ENCODE measurements at places on chromosomes 12 and 14. TPM values are rescaled to one million over a fixed set of nuclear protein-coding genes. Genes with fewer than 3 reads are reported as not detected.

ADSS1 gene
- 42.3 TPM for total RNA-seq

FAM186B gene
- total RNA-seq: 0.18 TPM

CRADD gene
- total RNA-seq: 13.4 TPM

KRT72 gene
- total RNA-seq: not detected

NR1H4 gene
- total RNA-seq: 0.04 TPM

NYNRIN gene
- 16.5 TPM for total RNA-seq

PIP4K2C gene
- 8.9 TPM for total RNA-seq

SSTR1 gene
- total RNA-seq: under 0.01 TPM

ENDOU gene
- 0.31 TPM for total RNA-seq

DNA sequence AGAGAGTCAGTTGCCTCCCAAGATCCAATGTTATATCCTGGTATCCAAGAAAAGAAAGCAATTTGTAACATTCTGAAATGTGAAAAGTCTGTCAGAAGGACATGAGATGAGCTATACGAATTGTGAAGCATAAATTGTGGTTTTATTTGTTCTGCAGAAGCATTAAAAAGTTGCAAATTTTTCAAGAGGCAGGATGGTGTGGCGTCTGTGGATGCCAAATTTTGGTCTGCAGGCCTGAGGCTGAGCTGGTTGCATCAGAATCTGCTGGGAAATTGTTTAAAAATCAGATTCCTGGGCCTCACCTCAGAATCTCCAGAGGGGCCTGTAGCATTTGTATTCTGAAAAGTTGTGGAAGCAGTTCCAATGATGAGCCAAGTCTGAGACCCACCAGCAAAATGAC, 284.7 kb downstream of the NUAK1 start:
- DNase-seq: no peak
- no peaks in the 10 kb centered on the region for H3K27me3 ChIP-seq
- no peak overlapping the region for H3K27ac ChIP-seq
- H3K36me3 ChIP-seq: no peaks in the 10 kb centered on the region
- no peak overlapping the region for H3K4me3 ChIP-seq
- peaks cover 15% of the 10 kb centered on the region for H3K4me1 ChIP-seq

GRCh38 chr12:102824218-102824835, 92.7 kb downstream of the PAH start:
- H3K27me3 ChIP-seq: peaks cover 5% of the 10 kb centered on the region
- no peaks in the 10 kb centered on the region for H3K36me3 ChIP-seq
- H3K27ac ChIP-seq: no peak overlapping the region
- H3K4me3 ChIP-seq: no peak overlapping the region

GRCh38 chr12:86658303-86658702, 402.1 kb upstream of the MGAT4C start:
- no peak overlapping the region for H3K27ac ChIP-seq
- DNase-seq: no peak

- no peaks in the 10 kb centered on the region for H3K27me3 ChIP-seq
- peaks cover 5% of the 10 kb centered on the region for H3K36me3 ChIP-seq
- H3K27ac ChIP-seq: no peak overlapping the region
- peak; percentile 41 for DNase-seq
Observed at GRCh38 chr12:123109319-123109772, 41.5 kb downstream of the PITPNM2 start.

GRCh38 chr12:20260851-20261250, 107.5 kb upstream of the PDE3A start:
- H3K4me3 ChIP-seq: no peak overlapping the region
- H3K36me3 ChIP-seq: no peaks in the 10 kb centered on the region
- H3K4me1 ChIP-seq: peaks cover 5% of the 10 kb centered on the region
- no peak overlapping the region for H3K27ac ChIP-seq
- no peaks in the 10 kb centered on the region for H3K27me3 ChIP-seq
- peak; percentile 60 for DNase-seq

- H3K4me1 ChIP-seq: peaks cover 38% of the 10 kb centered on the region
- no peaks in the 10 kb centered on the region for H3K27me3 ChIP-seq
- H3K27ac ChIP-seq: peak overlapping the region; percentile 83
- no peak overlapping the region for H3K4me3 ChIP-seq
- H3K36me3 ChIP-seq: no peaks in the 10 kb centered on the region
Observed at GRCh38 chr12:124694250-124694649, 126.8 kb upstream of the NCOR2 start.

GRCh38 chr14:23557521-23557920, 1.4 kb downstream of the THTPA start:
- no peaks in the 10 kb centered on the region for H3K27me3 ChIP-seq
- no peak overlapping the region for H3K4me3 ChIP-seq
- H3K27ac ChIP-seq: no peak overlapping the region
- no peak for DNase-seq
- peaks cover 34% of the 10 kb centered on the region for H3K36me3 ChIP-seq

DNA sequence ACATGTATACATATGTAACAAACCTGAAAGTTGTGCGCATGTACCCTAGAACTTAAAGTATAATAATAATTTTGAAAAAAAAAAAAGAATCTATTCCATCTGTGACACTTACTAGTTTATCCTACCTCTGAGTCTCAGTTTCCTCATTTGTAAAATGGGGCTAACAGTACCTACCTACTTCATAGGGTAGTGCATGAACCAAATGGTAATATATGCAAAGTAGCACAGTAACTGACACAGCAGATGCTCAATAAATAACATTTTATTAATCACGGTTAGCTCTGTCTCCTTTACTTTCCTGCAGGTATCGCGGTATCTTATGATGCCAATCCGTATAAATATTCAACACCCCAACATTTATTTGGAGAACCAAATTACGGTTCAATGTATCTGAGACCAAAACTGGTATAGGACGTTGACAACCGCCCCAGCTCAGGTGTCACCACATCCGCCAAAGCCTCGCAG, 703 bp downstream of the TMED10 start:
- peak overlapping the region; percentile 99 for H3K27ac ChIP-seq
- peak overlapping the region; percentile 95 for H3K4me3 ChIP-seq
- no peaks in the 10 kb centered on the region for H3K27me3 ChIP-seq
- no peaks in the 10 kb centered on the region for H3K36me3 ChIP-seq
- peak; percentile 20 for DNase-seq
- peaks cover 3% of the 10 kb centered on the region for H3K4me1 ChIP-seq

DNA sequence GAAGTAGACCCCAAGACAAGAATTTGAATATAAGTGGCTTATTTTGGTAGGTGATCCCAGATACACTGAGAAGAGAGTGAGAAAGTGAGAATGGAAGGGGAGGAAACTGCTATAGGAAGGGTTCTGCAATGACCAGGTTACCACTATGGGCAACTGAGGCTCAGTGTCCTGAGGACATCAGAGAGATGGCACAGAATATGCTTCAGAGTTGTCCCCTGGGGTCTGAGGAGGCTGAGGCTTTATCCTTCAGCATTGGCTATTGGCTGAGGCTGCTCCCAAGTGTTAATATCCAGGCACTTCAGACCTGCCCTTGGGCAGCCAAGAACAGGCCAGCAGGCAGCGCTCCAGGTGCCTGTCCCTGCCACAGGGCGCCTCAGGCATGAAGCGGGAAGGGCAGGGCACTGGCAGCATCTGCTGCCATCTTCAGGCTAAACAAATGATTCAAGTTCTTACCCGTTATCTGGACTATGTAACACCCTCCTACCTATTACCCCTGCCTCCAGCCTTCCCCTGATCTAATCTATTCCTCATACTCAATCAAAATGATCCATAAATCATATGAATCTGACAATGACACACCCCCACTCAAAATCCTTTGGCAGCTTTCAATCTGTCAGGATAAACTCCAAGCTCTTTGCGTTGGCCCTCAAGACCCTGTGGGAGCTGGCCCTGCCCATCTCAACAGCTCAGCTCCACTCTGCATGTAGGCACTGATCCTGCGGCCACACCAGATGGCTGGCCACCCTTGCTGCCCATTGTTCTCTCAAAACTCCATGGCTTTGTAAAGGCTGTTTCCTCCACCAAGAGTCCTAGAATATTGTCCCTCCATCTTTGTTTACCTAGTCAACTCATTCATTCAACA, 42.4 kb downstream of the CKAP4 start:
- no peak overlapping the region for H3K4me3 ChIP-seq
- no peaks in the 10 kb centered on the region for H3K27me3 ChIP-seq
- no peak for DNase-seq
- no peaks in the 10 kb centered on the region for H3K4me1 ChIP-seq
- no peaks in the 10 kb centered on the region for H3K36me3 ChIP-seq

DNA sequence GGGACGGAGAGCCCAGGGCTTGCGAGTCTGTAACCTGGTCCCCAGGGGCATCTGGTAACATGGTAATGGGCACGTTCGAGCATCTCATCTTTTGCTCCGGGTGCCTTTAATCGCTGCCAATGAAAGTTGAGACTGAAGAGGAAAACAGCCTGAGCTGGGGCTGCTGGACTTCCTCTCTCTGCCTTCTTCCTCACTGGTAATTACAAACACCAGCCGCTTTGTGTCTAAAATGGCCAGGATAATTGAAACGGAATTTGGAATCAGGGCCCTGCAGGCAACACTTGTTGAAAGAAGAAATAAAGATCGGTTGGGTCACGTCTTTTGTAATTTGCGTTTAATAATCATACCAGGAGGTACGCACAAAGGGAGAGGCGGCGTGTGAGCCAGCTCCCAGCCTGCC, 51.5 kb upstream of the GPATCH2L start:
- H3K27me3 ChIP-seq: peaks cover 8% of the 10 kb centered on the region
- peak; percentile 36 for DNase-seq
- H3K27ac ChIP-seq: no peak overlapping the region
- H3K4me3 ChIP-seq: no peak overlapping the region
- H3K36me3 ChIP-seq: no peaks in the 10 kb centered on the region

DNA sequence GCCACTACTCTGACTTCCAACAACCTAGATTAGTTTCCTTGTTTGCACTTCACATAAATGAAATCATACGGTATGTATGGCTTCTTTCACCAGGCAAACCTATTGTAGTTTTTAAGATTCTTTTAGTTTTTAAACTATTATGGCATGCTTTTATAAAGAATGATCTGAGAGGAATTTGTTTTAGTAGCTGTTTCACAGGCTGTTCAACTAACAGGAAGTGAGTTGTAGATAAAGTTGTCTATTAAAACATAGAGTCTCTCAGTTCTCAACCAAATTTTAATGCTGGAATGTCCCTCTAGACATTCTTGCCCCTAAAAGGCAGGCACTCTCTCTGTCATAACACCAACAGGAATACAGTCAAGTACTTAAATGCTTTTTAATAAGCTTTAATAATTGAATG, 102.7 kb upstream of the DACT1 start:
- H3K27me3 ChIP-seq: no peaks in the 10 kb centered on the region
- no peak overlapping the region for H3K27ac ChIP-seq
- H3K36me3 ChIP-seq: no peaks in the 10 kb centered on the region
- no peak for DNase-seq

DNA sequence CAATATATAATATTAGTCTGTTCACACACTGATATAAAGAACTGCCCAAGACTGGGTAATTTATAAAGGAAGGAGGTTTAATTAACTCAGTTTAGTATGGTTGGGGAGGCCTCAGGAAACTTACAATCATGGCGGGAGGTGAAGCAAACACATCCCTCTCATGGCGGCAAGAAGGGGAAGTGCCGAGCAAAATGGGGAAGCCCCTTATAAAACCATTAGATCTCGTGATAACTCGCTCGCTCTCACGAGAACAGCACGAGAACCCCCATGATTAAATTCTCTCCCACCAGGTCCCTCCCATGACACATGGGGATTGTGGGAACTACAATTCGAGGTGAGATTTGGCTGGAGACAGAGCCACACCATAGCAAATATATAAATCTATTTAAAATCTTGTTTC, 269.8 kb downstream of the ATP23 start:
- no peaks in the 10 kb centered on the region for H3K27me3 ChIP-seq
- H3K36me3 ChIP-seq: no peaks in the 10 kb centered on the region
- no peaks in the 10 kb centered on the region for H3K4me1 ChIP-seq
- DNase-seq: no peak
- no peak overlapping the region for H3K27ac ChIP-seq
- no peak overlapping the region for H3K4me3 ChIP-seq

DNA sequence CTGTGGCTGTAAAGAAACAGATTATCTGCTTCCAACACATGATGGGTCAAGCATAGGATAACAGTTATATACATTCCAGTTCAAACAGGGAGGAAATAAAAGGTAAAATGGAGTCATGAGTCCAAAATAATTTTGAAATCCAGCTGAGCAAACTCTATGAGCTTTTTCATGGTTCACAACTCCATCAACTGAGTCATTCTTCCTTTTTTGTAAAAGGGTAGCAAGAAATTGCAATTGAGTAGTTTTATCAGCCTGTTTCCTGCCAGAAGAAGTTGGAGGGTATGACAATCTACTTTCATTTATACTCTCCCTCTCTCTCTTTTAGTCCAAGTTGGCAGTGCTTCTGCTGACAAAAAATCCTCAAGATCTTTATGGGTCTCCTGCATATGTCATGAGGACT, 95.6 kb downstream of the CPNE8 start:
- H3K27me3 ChIP-seq: no peaks in the 10 kb centered on the region
- DNase-seq: no peak
- no peak overlapping the region for H3K27ac ChIP-seq
- H3K4me3 ChIP-seq: no peak overlapping the region

- H3K4me1 ChIP-seq: no peaks in the 10 kb centered on the region
- DNase-seq: no peak
- no peaks in the 10 kb centered on the region for H3K27me3 ChIP-seq
- H3K36me3 ChIP-seq: no peaks in the 10 kb centered on the region
- H3K4me3 ChIP-seq: no peak overlapping the region
Observed at GRCh38 chr14:70006699-70007098, 127.5 kb downstream of the SMOC1 start.

DNA sequence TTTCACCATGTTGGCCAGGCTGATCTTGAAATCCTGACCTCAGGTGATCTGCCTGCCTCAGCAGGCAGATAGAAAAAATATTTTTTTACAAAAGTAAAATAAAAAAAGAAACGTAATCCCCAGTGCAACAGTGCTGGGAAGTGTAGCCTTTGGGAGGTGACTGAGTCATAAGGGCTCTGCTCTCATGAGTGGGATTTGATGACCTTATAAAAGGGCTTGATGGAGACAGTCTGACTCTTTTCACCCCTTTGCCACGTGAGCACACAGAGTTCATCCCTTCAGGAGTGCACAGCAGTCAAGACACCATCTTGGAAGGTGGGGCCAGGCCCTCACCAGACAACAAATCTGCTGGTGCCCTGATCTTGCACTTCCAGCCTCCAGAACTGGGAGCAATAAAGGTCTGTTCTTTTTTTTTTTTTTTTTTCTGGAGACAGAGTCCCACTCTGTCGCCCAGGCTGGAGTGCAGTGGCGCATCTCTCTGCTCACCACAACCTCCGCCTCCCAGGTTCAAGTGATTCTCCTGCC, 24.7 kb upstream of the DYNC1H1 start:
- no peaks in the 10 kb centered on the region for H3K4me1 ChIP-seq
- H3K27me3 ChIP-seq: peaks cover 10% of the 10 kb centered on the region
- DNase-seq: no peak
- no peak overlapping the region for H3K27ac ChIP-seq

DNA sequence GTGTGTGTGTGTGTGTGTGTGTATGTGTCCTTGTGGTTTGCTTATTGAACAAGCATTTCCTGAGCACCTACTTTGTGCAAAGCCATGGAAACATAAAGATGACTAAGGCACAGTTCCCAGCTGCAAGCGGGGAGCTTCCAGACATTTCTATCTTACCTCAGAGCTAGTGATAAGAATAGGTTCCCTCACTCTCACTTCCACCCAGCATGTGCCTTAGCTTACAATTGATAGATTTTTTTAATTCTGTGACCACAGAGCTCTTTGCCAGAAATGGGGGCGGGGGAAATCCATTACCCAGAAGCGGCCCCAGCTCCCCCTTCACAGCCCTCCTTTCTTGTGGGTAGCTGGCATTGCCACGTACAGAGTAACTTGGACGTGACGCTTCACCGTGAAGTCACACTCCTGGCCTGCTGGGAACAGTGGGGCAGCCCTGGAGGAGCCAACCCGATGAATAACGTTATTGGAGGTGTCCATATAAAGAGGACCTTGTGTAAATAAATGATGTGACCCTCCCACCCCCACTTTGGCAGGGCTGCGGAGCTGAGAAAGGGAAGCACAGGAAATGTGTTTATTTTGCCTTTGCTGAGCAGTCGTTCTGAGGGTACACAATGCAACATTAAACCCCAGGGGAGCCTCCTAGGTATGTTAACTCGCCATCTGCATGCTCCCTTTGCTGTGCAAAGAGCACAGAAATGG, 238.9 kb downstream of the CHST11 start:
- H3K27me3 ChIP-seq: no peaks in the 10 kb centered on the region
- H3K4me1 ChIP-seq: peaks cover 9% of the 10 kb centered on the region
- DNase-seq: no peak

Data from muscle of leg (tissue), 16 donors.